GM04503 (cell line): ENCODE measurements at places on chromosomes 3 and 15.

DNA sequence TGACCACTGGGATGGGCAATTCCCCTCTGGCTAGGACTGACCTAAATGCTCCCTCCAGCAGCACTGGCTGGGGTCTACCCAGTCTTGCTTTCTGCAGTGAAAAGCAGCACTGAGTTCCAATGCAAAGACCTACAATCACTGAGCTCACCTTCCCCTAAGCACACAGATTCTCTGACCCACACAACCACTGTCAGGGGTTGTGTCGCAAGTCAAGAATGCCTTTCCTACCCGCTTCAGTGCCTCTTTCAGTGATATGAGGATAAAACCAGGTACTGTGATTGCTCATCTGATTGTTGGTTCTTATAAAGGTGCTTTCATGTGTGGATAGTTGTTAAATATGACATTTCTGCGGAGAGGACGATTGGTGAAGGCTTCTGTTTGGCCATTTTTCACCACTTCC, 345.6 kb downstream of the GAP43 start:
- DNase-seq = no peak

DNA sequence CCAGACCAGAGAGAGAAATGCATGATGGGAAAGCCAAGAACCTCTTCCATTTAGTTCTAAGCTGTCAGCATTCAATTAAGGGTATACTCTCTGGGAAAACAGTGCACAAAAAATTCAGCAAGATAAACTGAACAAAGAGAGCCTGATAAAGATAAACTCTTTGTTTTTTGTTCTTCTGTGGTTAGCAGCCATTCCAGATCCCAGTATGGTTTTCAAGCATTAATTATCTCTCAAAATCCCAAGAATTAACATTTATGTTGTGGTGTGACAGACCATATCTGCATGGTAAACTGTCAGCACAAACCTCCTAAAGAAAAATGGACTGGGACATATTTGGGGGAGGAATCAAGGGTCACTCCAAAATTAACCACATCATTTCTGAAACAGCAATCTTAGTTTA, 124.0 kb upstream of the LRRN1 start:
- no peak for DNase-seq

DNA sequence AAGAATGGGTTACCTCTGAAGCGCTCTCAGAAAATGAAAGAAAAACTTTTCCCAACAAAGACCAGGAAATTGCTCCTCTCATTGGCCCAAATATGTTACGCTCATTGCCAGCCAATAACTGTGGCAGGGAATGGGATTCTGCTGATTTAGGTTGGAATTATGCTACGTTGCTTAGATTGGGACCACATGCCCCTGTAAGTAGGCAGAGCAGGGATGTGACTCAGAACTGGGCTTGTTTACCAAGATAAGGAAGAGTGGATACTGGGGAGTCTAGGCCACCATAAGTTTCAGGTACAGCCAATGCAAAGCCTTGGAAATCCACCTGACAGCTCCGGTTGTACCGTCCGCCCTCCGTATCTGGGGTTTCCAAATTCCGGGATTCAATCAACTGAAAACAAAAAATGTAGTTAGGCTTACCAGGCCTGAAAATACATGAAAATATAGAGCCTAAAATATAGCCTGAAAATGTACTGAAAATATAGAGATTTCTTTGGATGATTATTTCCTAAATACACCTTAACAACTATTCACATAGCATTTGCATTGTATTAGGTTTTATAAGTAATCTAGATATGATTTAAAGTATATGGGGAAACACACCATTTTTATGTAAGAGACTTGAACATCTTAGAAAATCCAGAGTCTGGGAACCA, 1.5 kb upstream of the TCF12 start:
- no peak for DNase-seq

DNA sequence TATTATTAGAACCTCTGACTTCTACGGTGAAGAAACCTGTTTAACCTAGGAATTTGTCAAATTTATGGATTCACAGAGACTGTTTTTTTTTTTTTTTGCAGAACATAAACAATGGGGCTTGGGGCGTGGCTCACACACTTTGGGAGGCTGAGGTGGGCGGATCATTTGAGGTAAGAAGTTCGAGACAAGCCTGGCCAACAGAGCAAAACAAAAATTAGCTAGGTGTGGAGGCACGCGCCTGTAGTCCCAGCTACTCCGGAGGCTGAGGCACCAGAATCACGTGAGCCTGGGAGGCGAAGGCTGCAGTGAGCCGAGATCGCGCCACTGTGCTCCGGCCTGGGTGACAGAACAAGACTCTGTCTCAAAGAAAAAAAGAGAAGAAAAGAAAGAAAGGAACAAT, 3.0 kb downstream of the ZBTB11 start:
- no peak for DNase-seq

DNA sequence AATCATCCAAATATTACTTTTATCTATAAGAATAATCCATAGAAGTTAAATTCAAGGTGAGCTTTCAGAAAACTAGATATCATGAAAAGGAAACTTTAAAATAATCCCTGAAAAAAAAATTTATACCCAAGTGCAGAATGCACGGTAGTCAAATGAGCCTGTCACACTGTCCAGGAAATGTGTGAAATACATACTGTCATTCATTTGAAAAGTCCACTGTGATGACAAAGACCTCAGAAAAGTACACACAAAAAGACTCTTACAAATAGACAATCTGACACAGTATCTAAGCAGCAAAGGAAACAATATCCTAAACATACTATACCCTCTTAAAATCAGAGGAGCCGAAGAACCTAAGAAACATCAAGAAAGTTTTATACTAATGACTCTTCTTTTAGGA, 29.7 kb downstream of the SUCLG2 start:
- no peak for DNase-seq

DNA sequence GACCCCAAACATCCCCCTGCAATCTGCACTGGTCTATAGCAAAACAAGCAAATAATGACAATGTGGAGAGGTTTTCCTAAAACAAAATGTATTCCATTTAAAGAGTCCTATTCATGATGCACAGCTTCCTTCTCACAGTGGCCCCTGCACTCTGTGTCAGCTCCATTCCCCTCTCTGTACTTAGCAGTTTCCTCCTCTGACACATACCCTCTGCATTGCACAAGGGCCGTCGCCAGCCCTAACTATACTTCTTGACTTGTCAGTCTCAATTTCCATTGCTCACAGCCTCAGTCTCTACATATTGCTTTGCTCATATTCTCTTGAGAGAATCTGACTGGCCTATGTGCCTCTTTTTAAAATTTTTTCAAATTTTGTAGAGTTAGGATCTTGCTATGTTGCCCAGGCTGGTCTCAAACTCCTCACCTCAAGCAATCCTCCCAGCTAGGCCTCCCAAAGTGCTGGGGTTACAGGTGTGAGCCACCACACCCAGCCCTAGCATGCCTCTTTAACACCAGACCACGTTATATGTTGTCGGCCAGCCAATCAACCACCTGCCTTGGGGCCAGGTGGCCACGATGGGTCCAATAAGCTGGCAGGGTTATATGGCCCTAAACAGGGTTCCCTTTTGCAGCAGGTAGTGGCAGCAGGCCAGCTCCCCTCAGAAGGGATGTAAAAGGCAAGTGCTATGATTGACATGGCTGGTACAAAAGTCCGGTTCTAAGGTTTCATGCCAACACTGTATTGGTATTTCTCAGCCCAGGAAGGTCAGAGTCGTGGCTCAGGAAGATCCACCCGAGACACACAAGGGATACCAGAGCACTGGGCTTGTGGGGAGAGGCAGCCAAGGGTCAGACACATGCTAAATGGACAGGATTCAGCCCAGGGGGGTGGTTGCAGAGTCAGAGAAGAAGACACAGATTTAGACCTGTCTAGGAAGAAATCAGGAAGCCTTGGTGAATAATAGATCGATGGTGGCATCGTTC, 59.0 kb upstream of the SMAD3 start:
- no peak for DNase-seq

GRCh38 chr15:86615411-86615810, 535.7 kb downstream of the AGBL1 start:
- no peak for DNase-seq

- peak; percentile 76 for DNase-seq
Measured at GRCh38 chr3:18098960-18099587, 326.1 kb downstream of the SATB1 start.

DNA sequence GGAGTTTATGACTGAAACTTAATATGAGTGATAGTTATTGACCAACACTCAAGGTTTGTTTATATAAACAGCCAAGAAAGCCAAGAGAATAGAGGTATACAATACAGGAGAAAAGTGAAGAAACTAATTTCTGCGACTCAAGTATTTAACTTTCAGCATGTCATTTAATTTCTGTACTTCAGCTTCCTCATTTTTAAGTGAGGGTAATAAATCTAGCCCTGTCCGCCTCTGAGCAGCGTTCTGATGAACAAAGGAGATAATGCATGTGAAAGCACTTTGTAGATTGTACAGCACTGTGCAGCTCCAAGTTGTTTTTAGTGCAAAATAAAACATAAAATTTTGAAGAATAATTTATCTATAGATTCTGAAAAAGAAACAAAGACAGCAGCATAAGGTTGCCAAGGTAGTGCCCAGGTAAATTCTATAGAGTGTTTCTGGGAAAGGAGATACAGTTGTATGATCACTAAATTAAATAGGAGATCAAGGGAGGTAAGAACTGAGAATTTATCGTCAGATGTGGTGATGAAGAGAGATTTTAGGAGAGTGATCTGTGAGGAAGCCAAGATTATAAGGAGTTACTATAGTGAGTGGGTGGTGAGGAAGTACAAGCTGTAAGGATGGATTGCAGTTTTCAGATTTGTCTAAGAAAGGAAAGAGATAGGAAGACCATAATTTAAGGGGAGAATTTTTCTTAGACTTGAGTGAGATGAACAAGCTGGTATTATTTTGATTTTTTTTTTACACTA, 71.3 kb downstream of the RASA2 start:
- DNase-seq = no peak

DNA sequence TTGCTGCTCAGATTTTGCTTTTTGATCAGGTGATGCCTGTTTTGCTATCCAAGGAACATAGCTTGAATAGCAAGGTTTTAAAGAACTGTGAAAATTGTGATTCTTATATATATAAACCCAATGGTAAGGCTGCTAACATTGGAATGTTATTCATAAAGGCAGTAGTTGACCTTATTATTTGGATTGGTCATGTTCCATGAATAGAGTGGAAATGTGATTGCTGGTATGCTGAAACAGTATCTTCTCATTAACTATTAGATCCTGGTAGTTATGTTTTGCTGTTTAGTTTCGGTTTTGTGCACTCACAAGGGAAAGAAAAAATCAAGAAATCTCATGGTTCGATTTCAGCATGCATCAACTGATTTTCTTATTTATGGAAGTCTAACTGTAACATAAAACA, 78.7 kb upstream of the NPHP3 start:
- DNase-seq = no peak

GRCh38 chr15:68783226-68784058, 37.3 kb downstream of the ANP32A start:
- DNase-seq = no peak

DNA sequence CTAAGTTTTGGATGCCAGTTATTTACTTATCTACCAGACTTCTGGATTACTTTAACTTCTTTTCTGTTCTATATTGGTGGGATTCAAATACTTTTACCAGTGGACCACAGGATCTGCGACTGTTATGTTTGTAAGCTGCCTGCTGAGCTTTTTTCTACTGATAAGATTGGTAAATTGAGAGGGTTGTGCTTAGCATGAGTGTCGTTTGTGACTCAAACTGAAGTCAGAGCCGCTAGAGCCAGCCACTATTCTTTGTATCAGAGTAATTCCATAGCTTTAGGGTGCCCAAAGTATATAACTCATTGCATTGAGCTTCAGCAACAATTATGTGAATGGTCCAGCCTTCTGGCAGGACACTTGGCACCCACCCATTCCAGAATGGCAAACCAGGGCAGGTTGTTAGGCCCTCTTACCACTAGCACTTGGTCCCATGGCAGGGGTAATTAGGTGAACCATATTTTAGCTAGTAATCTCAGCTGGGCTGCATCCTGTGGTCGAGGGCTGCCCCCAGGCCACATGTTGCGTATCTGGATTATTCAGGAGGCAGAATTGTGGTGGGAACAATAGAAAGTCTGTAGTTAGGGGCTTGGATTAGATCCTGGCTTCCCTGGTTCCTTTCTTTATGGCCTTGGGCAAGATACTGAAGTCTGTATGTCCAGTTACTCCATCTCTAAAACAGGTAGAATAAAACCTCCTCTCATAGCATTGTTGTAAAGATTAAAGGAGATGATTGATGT, 6.0 kb downstream of the PLCL2 start:
- no peak for DNase-seq

- DNase-seq = no peak
Measured at GRCh38 chr3:89113344-89113743, 5.9 kb downstream of the EPHA3 start.

- no peak for DNase-seq
Measured at GRCh38 chr3:107942951-107943749, 147.7 kb downstream of the CD47 start.

- no peak for DNase-seq
Measured at GRCh38 chr3:26687466-26687865, 64.9 kb downstream of the LRRC3B start.

DNA sequence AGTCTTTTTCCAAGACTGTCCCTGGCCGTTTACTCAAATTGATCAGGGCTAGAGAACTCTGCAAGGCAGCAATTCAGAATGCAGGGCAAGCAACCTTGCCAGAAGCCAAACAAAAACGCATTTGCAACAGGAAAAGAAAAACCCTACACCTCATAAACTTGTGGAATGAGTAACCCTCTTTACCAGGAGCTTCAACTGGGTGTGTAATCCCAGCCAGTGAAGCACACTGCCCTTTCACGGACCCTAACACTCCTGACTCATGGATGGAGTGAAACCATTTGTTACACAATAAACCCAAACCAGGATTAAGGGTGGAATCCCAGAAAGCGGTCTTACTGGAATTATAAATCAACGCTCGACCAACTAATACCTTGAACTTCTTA, 14.8 kb upstream of the LDHAL6B start:
- peak; percentile 90 for DNase-seq

GRCh38 chr15:90376789-90377188, 11.3 kb upstream of the IQGAP1 start:
- DNase-seq = no peak

DNA sequence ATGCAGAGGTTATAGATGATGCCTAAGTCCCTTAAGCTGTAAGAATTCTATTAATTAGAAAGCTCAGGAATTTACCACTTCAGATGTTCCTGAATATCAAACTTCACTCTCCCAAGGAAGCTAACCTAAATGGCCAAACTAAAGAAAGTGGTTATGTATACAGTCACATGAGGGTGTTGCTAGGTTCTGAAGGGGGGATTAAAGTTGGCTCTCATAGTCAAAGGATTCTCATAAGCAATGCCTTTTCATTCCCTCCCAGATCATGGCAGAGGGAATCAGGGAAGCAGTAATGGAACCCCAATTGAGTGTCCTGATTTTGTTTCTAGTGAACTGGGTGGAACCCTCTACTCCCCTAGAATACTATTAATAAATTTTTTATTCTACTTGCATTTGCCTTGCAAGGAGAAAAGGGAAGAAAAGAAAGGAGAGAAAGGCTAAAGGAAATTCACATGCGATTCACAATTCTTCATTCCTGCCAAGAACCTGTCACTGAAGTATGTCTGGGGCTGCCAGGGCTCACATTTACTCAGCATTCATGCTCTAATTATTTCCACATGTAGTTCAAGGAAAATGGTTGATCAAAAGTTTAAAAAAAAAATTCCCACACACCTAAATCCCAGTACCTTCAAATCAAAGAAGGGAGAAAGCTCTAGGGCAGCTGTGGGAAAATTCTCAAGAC, 25.1 kb downstream of the FSTL1 start:
- peak; percentile 74 for DNase-seq
